Panc1 (cell line): ENCODE measurements at places on chromosomes 11 and 22.

DNA sequence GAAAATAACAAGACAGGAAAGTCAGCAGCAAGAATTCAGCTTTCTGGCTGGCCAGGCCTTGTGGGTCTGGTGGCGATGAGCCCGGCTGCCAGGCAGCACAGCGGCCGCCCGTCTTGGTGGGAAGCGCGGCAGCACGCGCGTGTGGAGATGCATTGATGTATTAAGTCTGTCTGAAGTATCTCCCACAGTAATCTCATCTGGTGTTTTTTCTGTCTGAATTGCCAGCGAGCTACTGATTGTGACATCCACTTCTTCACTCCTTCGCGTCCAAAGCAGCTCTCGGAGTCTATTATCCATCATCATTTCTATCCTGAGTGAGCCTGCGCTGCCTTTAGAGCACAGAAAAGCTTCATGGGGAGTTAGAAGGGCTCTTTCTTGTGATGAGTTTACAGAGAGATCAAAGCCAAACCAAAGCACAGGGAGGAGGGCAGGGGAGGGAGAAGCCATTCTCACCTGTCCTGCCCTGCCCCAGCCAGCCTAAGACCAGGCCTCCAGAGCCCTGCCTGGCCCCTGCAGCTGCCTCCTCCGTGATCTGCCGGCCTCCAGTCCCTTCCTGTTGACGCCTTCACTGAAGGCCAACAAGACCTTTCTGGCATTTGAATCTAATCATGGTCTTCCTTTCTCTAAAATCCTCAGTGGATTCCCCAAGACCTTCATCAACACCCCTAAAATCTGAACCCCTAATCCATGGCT is 1419.0 kb downstream of the TBC1D22A start:
- no peaks in the 10 kb centered on the region for H3K27me3 ChIP-seq
- H3K27ac ChIP-seq = no peak overlapping the region
- no peak overlapping the region for H3K4me3 ChIP-seq
- no peak for DNase-seq
- no peaks in the 10 kb centered on the region for H3K36me3 ChIP-seq

GRCh38 chr22:44943701-44944324 is 66.0 kb downstream of the PHF21B start:
- H3K36me3 ChIP-seq = no peaks in the 10 kb centered on the region
- no peaks in the 10 kb centered on the region for H3K27me3 ChIP-seq
- no peak overlapping the region for H3K27ac ChIP-seq
- H3K4me1 ChIP-seq = no peaks in the 10 kb centered on the region

DNA sequence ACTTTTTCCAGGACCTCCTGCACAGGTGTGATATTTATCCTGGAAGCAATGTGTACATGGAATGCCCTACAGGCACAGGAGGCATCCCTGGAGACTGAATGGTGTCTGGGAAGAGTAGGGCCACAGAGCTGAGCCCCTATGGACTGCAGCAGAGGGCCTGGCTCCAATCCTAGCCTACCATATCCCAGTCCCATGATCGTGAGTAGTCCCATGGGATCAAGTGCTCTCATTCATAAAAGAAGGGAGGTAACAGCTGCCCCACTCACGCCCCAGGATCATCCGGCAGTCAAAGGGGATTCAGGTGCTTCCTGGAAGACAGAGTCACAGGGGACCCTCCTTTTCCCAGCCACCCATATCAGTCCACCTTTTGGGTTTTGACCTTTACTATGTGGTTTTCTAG is 24.0 kb downstream of the ANKK1 start:
- H3K27me3 ChIP-seq = no peaks in the 10 kb centered on the region
- DNase-seq = no peak
- H3K4me1 ChIP-seq = no peaks in the 10 kb centered on the region
- H3K4me3 ChIP-seq = no peak overlapping the region

GRCh38 chr11:74011360-74012073 is 2.6 kb upstream of the UCP3 start:
- no peak overlapping the region for H3K27ac ChIP-seq
- no peaks in the 10 kb centered on the region for H3K27me3 ChIP-seq
- no peaks in the 10 kb centered on the region for H3K4me1 ChIP-seq
- H3K36me3 ChIP-seq = no peaks in the 10 kb centered on the region
- DNase-seq = no peak

DNA sequence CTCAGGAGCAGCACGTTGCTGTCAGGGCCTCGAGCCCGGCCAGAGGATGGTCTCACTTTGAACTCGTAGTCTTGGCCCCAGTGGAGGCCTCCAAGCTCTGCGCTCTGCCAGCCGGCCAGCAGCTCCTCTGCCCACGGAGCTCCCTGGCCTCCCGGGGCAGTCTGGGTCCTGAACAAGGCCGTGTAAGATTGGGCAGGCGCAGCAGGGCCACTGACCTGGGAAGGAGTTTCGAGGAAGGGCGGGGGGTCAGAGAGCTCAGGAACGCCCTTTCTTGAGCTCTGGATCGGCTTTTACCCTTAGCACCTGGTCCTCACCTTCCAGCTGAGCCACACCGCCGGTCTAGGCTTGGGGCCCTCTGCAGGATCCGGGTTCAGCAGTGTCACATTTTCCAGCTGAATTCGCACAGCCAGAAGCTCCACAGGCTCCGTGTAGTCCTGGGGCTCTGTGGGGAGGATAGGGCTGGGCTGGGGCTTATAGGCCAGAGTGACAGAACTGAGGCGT is 2.1 kb downstream of the ROBO4 start:
- DNase-seq = no peak
- 0 out of 2 replicates have a peak, but pooled peaks cover 3% of the 10 kb centered on the region for H3K4me1 ChIP-seq
- H3K36me3 ChIP-seq = no peaks in the 10 kb centered on the region
- no peak overlapping the region for H3K27ac ChIP-seq
- H3K27me3 ChIP-seq = peaks cover 2% of the 10 kb centered on the region
- no peak overlapping the region for H3K4me3 ChIP-seq

GRCh38 chr11:12263141-12263693 is 114.2 kb upstream of the PARVA start:
- no peak overlapping the region for H3K27ac ChIP-seq
- no peaks in the 10 kb centered on the region; the same call in 1 of the 2 replicates for H3K4me1 ChIP-seq
- no peak overlapping the region for H3K4me3 ChIP-seq
- DNase-seq = no peak
- no peaks in the 10 kb centered on the region for H3K27me3 ChIP-seq

- peaks cover 20% of the 10 kb centered on the region for H3K4me1 ChIP-seq
- H3K4me3 ChIP-seq = no peak overlapping the region
- no peak overlapping the region for H3K27ac ChIP-seq
- DNase-seq = no peak
- H3K27me3 ChIP-seq = no peaks in the 10 kb centered on the region
Measured at GRCh38 chr11:48103621-48104567, 112.7 kb upstream of the OR4B1 start.

DNA sequence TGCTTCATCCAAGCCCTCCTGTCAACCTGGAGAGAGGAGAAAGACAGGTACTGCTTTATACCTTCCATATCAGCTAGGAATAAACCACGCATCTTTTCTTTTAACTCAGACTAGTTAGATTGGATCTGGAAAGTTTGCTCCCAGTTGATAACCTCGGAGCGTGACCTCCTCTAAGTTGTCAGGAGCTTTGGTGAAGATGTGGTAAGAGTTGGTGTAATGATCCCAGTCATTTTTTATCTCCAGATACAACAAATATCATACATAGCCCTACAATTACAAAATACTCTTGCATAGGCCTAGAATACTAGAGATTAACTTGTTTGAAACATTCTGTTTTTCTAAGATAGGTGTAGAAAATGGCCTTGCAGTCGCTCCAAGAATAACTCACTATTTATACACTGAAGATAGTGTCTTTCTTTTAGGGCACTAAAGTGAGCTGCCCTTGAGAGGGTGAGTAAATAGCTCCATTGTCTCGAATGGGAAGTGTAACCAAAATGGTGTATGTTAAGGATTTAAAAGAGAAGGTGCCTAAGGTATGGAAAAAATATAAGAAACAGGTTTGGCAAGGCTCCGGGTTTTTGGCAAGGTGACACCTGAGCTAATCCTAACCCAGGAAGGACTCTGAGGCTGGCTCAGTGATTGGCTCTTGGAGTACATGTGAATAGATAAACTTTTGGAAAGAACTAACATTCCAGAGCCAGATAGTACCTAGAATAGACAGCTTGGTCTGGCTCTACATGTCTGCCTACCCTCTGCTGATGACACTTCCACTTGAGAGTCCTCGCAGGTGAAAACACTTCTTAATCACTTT is 59.4 kb downstream of the GLYATL1 start:
- H3K4me3 ChIP-seq = no peak overlapping the region
- no peak overlapping the region for H3K27ac ChIP-seq
- no peaks in the 10 kb centered on the region for H3K36me3 ChIP-seq

GRCh38 chr22:30781271-30781875 is 86.7 kb downstream of the OSBP2 start:
- no peak overlapping the region for H3K27ac ChIP-seq
- H3K4me1 ChIP-seq = no peaks in the 10 kb centered on the region
- H3K4me3 ChIP-seq = no peak overlapping the region
- DNase-seq = no peak

- no peak for DNase-seq
- H3K27ac ChIP-seq = no peak overlapping the region
- peak overlapping the region; percentile 43 for H3K4me3 ChIP-seq
- H3K4me1 ChIP-seq = no peaks in the 10 kb centered on the region
- peaks cover 3% of the 10 kb centered on the region for H3K36me3 ChIP-seq
Measured at GRCh38 chr11:88175569-88176075, 379 bp upstream of the RAB38 start.

- H3K27me3 ChIP-seq = no peaks in the 10 kb centered on the region; the same call in 1 of the 2 replicates
- H3K27ac ChIP-seq = no peak overlapping the region
- no peak for DNase-seq
- no peak overlapping the region for H3K4me3 ChIP-seq
- H3K36me3 ChIP-seq = no peaks in the 10 kb centered on the region
Measured at GRCh38 chr11:72630104-72630852, 43.9 kb downstream of the PDE2A start.

DNA sequence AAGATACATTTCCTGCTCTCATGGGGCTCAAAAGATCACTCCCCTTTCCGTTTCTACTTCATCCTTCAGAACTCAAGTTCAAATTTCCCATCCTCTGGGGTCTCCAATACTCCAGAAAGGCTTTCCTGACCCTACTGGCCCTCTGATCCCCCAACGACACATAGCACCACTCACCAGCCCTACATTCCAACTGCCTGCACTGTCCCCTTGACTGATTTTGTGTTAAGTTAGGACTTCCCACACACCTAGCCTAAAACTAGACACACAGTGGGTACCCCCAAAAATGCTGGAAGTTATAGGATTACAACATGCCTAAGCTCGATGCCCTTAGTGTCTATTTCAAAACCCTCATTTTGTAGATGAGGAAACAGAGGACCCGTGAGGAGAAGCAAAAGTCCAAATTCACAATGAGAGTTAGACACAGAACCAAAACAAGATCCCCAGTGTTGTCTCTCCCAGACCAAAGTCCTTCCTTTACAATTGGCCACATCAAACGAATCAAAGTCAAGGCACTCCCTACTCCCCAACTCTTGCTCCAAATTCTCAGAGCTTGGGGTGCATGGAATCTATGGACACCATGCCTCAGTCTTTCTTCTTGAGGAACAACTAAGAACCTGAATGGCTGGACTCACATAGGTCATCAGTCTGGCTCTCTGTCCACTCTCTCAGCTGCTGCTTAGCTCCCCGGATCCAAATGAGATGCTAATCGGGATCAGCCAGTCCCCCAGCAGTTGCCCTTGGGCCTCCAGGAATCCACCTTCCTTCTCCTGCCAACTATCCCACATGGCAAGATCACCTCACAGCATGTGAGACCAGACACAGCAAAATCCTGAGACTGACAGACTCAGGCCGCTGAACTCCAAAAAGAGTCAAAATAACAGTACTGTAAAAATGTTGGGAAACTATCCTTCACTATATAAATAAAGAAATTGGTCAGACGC is 1.7 kb downstream of the CLPB start:
- no peak overlapping the region; the same call in 1 of the 2 replicates for H3K4me3 ChIP-seq
- H3K4me1 ChIP-seq = peaks cover 5% of the 10 kb centered on the region

DNA sequence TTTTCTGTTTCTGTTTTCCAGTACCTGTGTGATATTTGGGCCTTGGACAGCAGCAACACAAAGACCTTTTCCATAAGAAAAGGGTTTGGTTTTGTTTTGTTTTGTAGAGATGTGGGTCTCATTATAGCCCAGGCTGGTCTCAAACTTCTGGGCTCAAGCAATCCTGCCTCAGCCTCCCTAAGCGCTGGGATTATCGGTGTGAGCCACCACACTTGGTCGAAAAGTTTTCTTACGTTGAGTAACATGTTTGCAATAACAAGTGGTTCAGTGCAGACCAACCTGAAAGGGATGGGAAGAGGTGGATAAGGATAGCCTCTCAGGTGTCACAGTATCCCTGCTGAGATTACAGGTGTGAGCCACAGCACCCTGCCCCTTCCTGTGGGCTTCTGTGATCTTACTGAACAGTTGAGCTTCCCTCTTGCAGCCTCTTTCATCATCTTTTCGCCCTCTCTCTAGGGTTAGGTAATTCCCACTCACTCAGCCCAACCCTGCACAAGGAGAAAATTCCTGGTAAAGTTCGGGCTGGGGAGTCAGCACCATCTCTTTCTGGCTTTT is 3.5 kb upstream of the MRPL48 start:
- no peaks in the 10 kb centered on the region for H3K27me3 ChIP-seq
- H3K4me3 ChIP-seq = no peak overlapping the region
- H3K36me3 ChIP-seq = no peaks in the 10 kb centered on the region
- peak overlapping the region; percentile 56; the same call in 1 of the 2 replicates for H3K27ac ChIP-seq
- peak; percentile 67 for DNase-seq
- H3K4me1 ChIP-seq = peaks cover 12% of the 10 kb centered on the region

- DNase-seq = no peak
- no peak overlapping the region for H3K27ac ChIP-seq
- no peak overlapping the region for H3K4me3 ChIP-seq
- no peaks in the 10 kb centered on the region for H3K4me1 ChIP-seq
Measured at GRCh38 chr11:128565881-128566280, 21.5 kb downstream of the ETS1 start.

DNA sequence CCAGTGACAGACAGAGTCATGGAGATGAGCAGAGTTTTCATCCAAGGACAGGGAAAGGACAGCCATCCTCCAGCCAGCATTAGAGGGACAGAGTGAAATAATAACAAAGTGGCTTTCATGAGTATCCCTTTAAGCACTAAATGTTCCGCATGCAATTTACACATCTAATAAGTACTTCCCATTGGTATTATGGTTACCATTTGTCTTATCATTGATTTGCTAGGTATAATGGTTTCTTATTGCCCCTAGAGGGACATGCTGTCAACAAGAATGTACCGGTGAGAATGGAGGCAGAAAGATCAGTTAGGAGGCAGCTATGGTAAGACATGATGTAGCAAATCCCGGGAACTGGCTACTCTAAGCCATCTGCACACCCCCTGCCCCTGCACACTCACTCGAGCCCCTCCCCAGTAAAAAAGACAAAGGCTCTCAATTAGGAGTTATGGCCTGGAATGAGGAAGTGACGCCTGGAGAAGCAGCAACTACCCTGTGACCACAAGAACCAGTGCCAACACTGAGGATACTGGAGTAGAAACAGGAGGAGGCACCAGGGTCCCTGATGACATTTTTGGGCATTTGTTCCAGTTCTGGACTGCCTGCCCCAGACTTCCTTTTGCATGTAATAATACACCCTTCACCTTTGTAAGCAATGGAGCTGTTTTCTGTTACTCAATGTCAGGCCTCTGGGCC is 30.2 kb upstream of the HMGXB4 start:
- H3K27ac ChIP-seq = no peak overlapping the region
- H3K4me3 ChIP-seq = no peak overlapping the region
- no peaks in the 10 kb centered on the region for H3K36me3 ChIP-seq
- no peaks in the 10 kb centered on the region for H3K27me3 ChIP-seq
- H3K4me1 ChIP-seq = no peaks in the 10 kb centered on the region
